ENCODE measurements at places on chromosomes 2 and 18.

DNA sequence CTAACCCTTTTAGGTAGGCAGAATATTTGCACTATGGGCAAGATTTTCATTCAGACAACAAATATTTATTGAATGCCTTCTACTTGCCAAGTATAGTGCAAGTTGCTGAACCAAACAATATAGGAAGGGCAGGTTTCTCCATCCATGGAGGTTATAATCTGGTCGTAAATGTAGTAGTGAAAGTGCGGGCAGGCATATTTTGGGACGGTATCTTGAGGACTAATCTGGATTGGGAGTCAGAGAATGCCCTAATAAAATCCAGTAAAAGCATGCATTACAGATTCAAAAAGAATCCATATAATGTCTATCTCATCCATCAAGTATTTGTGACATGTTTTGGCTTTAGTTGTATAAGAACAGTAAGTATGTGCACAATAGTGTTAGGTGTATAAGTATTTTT, 1.7 kb upstream of the NDUFV2 start:
- no peak for DNase-seq

- DNase-seq: no peak
These were observed 72.1 kb downstream of the CCDC150 start for GRCh38 chr2:196711625-196712024.

DNA sequence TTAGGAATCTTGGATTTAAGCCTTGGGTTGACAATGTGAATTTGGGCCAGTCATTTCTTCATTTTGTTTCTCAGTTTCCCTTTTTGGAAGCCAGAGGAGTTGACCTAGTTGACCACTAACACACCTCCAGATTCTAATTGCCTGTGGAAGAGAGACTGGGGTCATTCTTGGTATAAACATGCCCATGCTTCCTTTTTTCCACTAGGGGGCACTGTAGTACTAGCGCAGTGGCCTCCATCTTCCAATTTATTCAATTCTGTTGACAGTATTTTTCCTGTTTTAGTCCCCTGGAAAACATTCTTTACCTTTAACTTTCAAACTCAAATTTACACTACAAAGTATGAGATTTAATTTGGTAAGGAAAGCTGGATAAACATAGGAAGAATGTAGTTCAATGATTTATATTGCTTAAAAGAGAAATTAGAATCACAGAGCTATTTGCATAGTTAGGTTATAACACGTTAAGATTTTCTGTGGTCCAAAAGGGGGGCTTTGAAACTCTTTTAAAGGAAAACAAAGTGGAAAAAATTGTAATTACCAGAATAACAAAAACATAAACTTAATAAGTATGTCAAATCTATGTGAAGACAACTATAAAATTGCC, 57.5 kb upstream of the AGPS start:
- DNase-seq: peak; percentile 59

GRCh38 chr2:241863536-241863954, 4.9 kb upstream of the PDCD1 start:
- DNase-seq: no peak

DNA sequence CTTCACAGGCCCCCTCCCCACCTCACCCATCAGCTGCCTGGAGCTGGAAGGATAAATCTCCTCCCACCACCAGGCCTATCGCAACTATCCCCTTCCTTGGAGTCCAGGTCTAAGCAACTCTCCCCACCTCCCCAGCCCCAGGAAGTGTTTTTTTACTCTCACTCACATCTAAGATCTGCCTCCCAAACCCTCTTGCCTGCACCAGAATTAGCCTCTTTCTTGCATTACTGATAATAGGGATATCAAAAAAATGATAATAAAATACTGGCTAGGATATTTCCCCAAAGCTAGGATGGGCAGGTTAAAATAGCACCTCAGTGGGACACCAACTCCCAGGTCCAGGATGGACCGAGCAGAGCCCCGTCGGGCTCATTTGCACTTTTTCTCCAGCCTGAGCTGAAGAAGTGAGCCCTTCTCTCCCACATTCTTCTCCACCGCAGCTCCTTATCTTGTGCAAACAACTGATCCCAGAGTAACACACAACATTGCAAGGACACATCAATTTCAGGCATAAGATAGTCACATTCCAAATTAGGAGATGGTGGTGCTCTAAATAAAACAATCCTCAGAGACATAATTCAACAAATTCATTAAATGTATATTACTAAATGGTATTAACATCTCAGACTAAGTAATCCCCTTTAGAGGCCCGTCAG, 17.7 kb upstream of the CIB4 start:
- no peak for DNase-seq

DNA sequence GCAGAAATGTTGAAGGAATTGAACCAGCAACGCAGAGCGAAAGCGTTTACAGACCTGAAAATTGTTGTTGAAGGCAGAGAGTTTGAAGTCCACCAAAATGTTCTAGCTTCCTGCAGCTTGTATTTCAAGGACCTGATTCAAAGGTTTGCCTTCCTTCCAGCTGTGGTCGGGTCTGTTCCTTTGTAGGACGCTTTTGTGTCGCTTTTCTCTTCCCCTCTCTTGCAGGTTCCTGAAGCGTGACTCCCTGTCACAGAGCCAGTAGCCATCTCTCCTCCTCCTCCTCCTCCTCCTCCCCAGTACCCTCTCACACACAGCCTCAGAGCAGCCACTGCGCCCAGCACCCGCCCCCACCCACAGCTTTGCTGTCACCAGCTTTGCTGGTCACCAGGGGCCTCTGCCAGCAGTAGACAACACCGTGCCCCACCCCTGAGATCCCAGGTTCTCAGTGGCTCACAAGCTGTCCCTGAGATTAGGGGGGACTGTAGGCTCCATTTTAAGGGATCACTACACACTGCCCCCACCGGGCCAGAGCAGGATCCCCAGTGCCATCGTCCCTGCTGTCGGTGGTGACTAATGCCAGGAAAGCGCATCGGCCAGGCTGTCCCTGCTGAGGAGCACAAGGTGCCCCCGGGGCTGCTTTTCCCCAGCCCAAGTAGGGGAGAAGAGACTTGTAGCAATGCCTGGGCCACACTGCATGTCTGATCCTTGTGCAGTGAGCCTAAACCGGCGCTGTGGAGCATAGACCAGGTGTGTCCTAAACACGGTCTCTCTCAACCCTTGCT, 242.3 kb downstream of the ATAD2B start:
- DNase-seq: no peak

DNA sequence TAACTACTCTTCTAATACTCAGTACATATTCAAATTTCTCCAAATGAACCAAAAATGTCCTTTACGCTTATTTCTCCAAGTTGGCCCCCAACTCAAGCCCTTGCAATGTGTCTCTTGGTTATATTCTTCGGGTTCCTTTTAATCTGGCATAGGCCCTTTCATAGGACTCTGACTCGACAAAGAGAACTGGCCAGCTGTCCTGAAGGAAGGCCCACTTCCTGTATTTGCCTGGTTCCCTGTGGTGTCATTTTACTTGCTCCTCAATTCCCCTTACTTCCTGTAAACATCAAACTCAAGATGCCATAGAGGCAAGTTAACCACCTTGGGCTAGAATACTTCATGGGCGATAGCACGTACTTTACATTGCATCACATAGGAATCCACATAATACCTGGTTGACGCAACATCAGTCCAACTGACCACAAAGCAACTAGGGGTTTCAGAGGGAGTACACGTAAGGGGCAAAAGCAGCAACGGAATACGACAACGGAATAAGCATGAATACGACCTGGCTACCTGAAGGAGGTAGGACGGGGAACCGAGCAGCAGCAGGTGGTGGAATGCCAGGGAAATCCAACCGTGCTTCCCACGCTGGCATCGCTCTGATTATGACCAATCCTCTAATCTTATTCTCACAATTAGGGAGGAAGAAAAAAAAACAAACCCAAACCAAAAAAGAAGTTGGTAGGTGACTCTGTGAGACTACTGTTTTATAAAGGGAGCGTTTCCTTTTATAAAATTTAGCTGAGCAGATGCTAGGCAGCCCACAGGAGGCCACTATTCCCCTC, 823 bp upstream of the GORASP2 start:
- DNase-seq: peak; percentile 7

- DNase-seq: no peak
These were observed 16.3 kb downstream of the MFSD2B start for GRCh38 chr2:24026233-24026632.

DNA sequence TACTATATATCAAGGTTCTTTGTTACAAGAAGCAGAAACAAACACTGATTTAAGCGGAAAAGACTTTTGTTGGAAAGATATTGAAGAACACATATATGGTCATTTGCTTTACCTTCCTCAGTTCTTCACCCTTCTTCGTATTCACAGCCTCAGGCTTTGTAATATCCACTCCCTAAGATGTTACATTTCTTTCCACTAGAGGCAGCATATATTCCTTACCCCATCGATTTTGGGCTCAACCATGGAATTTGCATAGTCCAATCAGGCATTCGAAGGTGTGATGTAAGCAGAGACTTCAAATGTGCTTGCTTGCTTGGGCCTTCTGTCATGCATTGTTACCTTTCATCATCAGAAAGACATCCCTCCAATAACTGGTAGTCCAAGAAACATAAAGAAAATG, 287.4 kb downstream of the PID1 start:
- no peak for DNase-seq

GRCh38 chr2:70005752-70006446, 44.5 kb upstream of the ASPRV1 start:
- DNase-seq: no peak

GRCh38 chr18:7957297-7957696, 390.2 kb downstream of the PTPRM start:
- no peak for DNase-seq

DNA sequence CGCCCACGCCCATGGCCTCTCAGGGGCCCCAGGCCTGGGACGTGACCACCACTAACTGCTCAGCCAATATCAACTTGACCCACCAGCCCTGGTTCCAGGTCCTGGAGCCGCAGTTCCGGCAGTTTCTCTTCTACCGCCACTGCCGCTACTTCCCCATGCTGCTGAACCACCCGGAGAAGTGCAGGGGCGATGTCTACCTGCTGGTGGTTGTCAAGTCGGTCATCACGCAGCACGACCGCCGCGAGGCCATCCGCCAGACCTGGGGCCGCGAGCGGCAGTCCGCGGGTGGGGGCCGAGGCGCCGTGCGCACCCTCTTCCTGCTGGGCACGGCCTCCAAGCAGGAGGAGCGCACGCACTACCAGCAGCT, 2.4 kb downstream of the B3GNT7 start:
- DNase-seq: no peak

DNA sequence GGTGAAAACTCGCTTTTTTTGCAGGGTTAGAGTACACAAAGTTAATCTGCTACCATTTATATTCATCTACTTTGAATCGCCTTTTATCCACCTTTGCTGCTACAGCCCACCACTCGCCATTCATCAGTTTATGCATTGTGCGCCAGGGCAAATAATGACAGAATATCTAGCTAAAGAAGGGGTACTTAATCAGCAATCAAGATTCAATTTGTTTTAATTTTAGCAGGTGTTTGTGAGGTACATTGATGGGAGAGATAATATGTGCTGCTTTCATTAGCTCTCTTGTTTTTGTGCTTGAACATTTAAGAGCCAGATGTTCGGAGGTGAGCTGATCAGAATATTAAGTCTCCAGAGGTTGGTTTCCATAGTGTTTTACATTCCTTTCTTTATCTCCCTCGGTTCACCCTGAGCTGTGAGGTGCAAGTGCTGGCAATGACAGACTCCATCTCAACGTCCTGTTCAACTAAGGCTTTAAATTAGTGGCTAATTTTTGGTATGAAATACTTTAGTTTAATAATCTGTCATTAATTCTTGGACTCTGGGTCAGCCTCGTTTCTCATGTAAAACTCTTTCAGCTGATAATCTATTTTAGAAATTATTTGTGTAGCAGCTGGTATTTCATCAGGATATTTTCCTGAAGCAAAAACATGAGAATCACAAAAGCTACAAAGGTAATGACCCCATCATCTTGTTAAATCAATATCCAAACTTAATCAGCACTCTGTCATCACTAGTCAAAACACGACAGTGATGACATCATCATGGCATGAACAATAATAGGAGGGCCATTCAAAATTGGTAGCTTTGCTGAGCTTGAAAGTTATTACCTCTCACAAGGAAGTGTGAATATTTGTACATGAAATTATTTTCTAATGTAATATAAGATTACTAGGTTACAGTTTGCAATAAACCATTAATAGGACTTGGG, 479.9 kb upstream of the FANCL start:
- DNase-seq: no peak

DNA sequence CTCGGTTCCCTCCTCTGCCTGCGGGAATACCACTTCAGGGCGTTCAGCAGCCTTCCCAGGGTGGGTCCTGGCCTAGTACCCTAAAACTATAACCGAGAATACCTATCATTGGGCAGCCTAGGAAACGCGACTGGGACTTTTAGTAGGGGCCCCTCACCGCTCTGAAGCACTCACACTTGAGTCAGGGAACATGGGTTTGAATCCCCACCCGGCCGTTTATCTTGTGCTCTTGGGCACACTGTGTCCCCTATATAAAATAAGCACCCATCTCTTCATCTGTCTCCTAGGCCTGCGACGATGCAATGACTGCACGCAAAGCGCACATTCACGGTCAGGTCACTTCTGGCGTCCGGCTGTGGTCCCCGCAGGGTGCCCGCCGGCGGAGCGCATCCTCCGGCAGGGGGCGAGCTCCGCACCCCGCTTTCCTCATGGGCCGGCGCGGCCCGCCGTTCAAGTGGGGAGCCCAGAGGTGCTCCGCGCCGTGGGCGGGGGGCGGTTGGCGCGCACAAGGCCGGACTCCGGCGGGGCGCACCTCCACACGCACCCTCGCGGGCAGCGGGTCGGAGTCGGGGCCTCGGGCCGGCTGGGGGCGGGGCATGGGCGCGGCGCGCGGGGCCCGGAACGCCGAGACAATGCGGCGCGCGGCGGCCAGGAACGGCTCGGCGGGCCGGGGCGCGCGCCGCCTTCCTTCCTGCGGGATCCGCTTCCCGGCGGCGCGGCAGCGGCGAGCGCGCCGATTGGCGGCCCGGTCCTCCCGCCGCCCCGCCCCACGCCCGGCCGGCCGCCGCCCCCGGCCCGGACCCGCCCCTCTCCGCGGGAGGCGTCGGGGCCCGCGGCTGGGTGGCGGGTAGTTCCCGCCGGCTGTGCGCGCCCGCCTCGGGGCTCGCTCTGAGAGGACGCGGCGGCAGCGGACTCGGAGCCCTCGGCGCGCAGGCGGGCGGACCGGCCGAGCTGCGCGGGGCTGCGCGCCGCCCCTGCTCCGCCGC, at the start of gene ASAP2:
Gene ASAP2, plus strand, starts transcription at position 850 of the 986 bp plus-strand sequence. CDS start 293 bp downstream, outside the sequence.
- DNase-seq: peak; percentile 78

DNA sequence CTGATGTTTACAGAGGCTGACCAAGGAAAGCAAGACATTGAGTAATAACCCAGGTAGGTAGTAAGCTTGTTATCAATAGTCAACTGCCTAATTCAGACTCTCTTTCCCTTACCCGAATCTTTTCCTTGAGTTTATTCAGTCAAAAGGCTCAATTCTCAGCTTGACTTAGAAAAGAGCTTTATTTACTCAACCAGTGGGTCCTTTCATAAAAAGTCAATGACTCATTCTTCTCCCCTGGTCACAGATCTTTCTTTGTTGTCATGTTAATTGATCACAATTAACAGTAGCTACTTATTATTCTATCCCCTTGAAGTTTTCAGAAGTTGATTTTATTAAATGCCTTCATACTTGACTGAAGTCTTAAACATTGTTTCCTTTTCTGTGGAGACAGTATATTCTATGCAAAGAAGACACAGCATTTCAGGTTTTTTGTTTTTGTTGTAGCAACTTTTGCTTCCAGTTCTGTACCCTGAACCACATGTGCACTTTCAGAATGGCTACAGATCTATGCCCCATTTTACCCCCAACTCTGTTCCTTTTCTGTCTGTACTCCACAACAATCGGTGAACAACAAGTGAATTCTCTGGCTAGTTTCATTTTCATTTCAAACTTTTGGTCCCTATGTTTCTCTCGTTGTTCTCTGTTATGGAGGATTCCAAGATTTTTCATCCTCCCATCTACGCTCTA, 428.3 kb downstream of the NCKAP5 start:
- no peak for DNase-seq

All from NCI-H2081 (cell line).